ENCODE measurements at places on chromosomes 7 and 10.

- no peak for DNase-seq
Measured at GRCh38 chr7:147013825-147014224, 897.2 kb downstream of the CNTNAP2 start.

DNA sequence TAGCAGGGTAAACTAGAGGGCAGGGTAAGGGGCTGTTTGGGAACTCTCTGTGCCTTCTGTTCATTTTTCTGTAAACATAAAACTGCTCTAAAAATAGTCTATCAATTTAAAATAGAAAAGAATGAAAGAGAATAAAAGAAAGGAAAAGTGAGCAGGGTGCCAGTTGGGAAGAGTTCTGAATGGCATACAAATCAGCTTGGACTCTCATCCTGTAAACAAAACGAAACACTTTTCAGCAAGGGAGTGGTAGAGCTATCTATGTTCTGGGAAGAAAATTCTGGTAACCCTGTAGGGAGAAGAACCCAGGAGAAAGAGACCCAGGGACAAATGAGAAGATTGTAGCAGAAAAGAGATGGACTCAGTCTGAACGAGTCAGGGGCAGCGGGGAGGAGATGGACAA is 24.6 kb downstream of the SCRN1 start:
- no peak for DNase-seq

- no peak for DNase-seq
Measured at GRCh38 chr10:29112827-29113615, 175.8 kb upstream of the LYZL1 start.

GRCh38 chr7:112654322-112655216 is 135.6 kb downstream of the TMEM168 start:
- no peak for DNase-seq

DNA sequence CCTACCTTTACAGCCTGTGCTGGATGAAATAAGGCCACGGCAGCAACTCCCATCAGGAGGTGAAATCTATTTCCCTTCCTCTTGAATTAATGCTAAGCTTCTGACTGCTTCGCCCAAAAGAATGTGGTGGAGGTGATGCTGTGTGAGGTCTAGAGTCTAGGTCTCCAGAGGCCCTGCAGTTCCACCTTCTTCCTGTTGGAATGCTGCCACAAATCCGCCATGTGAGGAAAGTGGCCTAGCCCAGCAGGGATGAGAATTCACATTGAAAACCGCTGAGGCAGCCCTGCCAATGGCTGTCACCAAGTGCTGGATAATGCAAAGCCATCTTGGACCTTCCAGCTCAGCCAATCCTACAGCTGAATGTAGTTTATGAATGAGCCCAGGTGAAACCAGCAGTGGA is 28.0 kb downstream of the RHOBTB1 start:
- no peak for DNase-seq

GRCh38 chr10:124306520-124306919 is 112.2 kb downstream of the OAT start:
- no peak for DNase-seq

GRCh38 chr7:100567031-100567730 is 6.5 kb downstream of the SAP25 start:
- no peak for DNase-seq

- DNase-seq: no peak
Measured at GRCh38 chr10:8420182-8420581, 365.7 kb downstream of the GATA3 start.

All from stimulated activated CD8-positive, alpha-beta memory T cell treated with anti-CD3 and anti-CD28 coated beads, Interleukin-4, amount 100 ng/mL, for 1 hour (primary cell).